Cardiac ventricle fibroblast (primary cell): ENCODE measurements at places on chromosomes 2 and 18. TPM values are rescaled to one million over a fixed set of nuclear protein-coding genes. Genes with fewer than 3 reads are reported as not detected.

Gene NPC1
- 15.9 and 21.6 TPM in 2 replicates for total RNA-seq

Gene TMEM37
- total RNA-seq: 1.6 and 2.9 TPM in 2 replicates

Gene NEUROD1
- total RNA-seq: not detected in 2 replicates

Gene CROCC2
- total RNA-seq: 0.12 and 0.29 TPM in 2 replicates

Gene MAP3K19
- not detected in 2 replicates for total RNA-seq

Gene ACMSD
- not detected in 2 replicates for total RNA-seq
